ENCODE measurements at places on chromosomes 6 and 20. TPM values are rescaled to one million over a fixed set of nuclear protein-coding genes. Genes with fewer than 3 reads are reported as not detected.

Gene DYNLT2
- 1.0 TPM for total RNA-seq

- no peak for DNase-seq
These were observed 348.1 kb downstream of the CDC5L start for GRCh38 chr6:44735630-44735963.

DNA sequence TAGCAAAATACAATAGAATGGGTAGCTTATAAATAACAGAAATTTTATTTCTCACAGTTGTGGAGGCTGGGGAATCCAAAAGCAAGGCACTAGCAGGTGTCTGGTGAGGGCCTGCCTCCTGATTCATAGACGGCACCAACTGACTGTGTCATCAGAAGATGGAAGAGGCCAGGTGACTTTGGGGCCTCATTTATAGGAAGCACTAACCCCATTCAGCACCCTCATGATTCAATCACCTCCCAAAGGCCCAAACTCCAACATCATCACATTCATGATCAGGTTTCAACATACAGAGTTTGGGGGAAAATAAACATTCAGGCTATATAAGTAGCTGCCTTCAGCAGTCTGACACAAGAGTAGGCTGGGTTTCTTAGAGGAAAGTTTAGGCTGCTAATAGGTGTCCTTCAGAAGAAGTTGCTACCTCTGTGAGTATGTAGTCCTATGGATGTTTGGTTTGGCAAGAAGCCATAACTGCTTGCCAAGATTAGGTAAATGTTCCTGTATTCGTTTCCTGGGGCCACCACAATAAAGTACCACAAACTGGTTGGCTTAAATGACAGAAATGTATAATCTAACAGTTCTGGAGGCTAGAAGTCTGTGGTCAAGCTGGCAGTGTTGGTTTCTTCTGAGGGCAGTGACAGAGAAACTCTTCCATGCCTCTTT is 48.8 kb downstream of the NT5E start:
- DNase-seq: peak; percentile 61

Gene BMP7
- not detected for total RNA-seq

Gene BEND6
- 12.6 TPM for total RNA-seq

GRCh38 chr6:108559884-108560462 is 744 bp upstream of the FOXO3 start:
- peak; percentile 84 for DNase-seq

- no peak for DNase-seq
These were observed 23.5 kb upstream of the CMTR1 start for GRCh38 chr6:37409501-37409900.

DNA sequence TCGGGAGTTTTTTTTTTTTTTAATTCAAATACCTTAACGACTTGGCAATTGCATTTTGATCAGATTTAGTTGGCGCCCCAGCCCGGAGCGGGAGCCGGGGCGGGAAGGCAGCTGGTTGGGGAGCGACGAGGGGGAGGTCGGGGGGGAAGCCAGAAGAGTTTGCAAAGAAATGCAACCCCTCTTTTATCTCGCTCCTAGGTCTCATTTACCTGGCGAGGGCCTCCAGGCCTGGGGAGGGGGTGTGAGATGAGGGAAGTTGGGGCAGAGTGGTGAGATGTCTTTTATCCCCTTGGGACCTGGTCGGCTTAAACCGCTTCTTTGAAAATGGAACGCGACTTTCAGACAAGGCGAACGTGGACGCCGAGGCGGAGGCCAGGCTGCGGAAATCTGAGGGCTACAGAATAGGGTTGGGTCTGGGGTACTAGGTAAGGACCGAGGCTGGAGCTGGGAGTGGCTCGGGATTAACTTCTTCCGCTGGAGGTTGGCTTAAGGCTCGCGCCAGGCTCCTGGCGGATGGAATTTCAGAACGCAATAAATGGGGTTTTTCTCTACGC is 40.3 kb downstream of the NCR2 start:
- no peak for DNase-seq

GRCh38 chr20:50129662-50130355 is 16.9 kb upstream of the UBE2V1 start:
- DNase-seq: no peak

DNA sequence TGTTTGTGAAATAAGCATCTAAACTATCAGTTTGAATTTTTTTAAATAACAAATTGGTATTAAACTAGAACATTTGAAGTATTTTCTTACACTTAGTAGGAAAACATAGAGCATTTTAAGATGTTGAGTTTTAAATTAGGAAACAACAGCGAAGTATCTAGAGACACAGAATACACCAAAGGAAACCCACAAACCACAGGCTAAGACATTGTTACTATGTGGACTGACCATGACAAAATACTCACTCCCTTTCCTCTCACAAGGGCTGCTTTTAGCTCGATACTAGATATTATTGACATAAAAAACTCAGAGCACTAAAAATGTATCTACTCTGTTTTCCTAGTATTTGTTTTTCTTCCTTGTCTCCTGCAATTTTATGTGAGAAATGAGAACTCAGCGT is 266.0 kb upstream of the CITED2 start:
- DNase-seq: peak; percentile 56

Gene MTFR2
- 0.26 TPM for total RNA-seq

DNA sequence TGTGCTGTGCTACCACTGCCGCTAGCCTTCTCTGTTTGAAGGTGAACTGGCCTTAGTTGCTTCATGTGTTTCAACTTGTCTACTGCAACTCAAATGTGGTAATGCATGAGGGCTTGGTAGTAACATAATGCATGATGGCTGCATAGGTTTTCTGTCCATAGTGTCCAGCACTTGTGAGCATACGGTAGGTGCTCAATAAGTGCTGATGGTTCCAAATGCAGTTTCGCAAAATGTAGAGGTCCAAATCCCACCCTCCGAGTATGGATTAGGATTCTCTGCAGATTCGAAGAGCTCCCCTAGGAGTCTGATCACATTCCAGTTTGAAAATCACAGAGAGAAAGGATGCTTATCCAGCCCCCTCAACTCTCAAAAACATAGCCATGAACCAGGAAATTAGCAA is 64.2 kb downstream of the FGD2 start:
- no peak for DNase-seq

- no peak for DNase-seq
These were observed 464.3 kb upstream of the FLRT3 start for GRCh38 chr20:14801591-14802325.

Gene RAET1E
- 1.5 TPM for total RNA-seq

- no peak for DNase-seq
These were observed 245.8 kb upstream of the SULF2 start for GRCh38 chr20:48031122-48031521.

Measured in fibroblast of lung (primary cell).